CD4-positive, alpha-beta T cell treated with Interleukin-12 subunit alpha and Interleukin-12 subunit beta, for 1 hour (primary cell): ENCODE measurements at places on chromosomes 2 and 18.

- DNase-seq = no peak
These were observed 11.6 kb downstream of the GLI2 start for GRCh38 chr2:120747281-120747680.

GRCh38 chr2:15912203-15912602 is 28.1 kb upstream of the MYCN start:
- no peak for DNase-seq

GRCh38 chr2:96856776-96857666 is 795 bp downstream of the ANKRD39 start:
- DNase-seq = no peak

GRCh38 chr2:196336207-196336606 is 164.8 kb upstream of the STK17B start:
- DNase-seq = no peak

- DNase-seq = no peak
These were observed 67.2 kb upstream of the TMEM17 start for GRCh38 chr2:62573137-62573731.

GRCh38 chr2:66691031-66691965 is 256.4 kb downstream of the MEIS1 start:
- DNase-seq = no peak
